Type B pancreatic cell (in vitro differentiated cells): ENCODE measurements at places on chromosomes 6 and 20. TPM values are rescaled to one million over a fixed set of nuclear protein-coding genes. Genes with fewer than 3 reads are reported as not detected.

GRCh38 chr20:44196271-44196670 lies 9.3 kb upstream of the JPH2 start:
- DNase-seq, result no peak

The ALDH5A1 gene
- total RNA-seq, result 9.6 and 14.7 TPM in 2 replicates

DNA sequence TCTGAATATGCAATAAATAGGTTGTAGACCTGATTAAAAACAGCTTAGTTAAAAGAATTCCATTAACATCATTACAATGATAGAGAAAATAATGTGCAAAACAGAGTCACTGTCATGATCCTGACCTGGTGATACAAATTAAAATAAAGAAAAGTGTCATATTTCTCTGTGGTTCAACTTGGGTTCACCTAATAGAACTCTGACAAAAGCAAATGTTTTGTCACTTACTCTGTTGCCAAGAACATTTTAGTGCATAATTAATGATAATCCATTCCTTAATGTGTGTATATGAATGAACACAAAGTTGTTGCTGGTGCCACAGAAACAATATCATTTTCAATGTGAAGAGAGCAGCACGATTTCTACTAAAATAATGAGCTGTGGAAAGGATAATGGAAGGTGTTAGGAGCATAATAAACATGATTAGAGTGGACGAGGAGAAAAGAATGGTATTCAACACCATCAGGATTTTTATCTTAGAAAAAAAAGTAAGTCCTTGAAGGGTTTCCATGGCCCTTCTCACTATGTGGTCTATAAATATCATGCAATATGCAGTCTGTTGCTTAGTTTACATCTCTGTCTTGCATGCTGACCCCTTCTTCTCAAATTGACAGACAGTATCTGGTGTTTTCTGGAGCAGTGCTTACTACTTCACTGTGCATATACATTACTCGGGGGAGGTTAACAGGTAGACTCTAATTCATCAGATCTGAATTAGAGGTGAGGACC lies 656.6 kb upstream of the MMS22L start:
- DNase-seq, result no peak

The LGSN gene
- 0.10 TPM in 1 of 2 replicates, not detected in the other for total RNA-seq

The TXLNB gene
- total RNA-seq, result 0.22 TPM in 1 of 2 replicates, not detected in the other

GRCh38 chr6:149717255-149717587 lies 680 bp downstream of the LATS1 start:
- no peak for DNase-seq

The ADGB gene
- total RNA-seq, result 0.31 TPM in 1 of 2 replicates, not detected in the other

- no peak for DNase-seq
These were observed 20.9 kb downstream of the UTRN start for GRCh38 chr6:144305985-144306384.

GRCh38 chr6:166830891-166831363 lies 125.4 kb downstream of the RNASET2 start:
- DNase-seq, result no peak

- DNase-seq, result no peak
These were observed 187.7 kb downstream of the NFATC2 start for GRCh38 chr20:51354769-51355319.

DNA sequence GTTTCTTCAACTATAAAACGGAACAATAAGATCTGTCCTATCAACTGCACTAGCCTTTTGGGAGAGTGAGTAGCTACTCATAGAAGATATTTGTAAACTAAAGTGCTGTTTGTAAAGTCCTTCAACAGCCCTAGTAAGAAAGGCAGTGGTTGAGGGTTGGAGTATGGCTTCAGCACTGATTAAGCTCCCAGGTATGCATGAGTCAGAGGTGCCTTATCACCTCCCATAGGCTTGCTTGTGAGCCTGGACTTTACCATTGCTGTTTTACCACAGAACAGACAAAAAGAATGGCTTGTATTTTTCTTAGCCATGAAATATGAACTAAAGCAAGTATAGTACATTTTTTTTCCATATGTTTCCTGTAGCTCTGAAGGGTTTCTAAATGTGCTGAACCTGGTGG lies 44.1 kb downstream of the SAMD3 start:
- no peak for DNase-seq

GRCh38 chr6:89214197-89214596 lies 3.0 kb downstream of the GABRR1 start:
- no peak for DNase-seq

DNA sequence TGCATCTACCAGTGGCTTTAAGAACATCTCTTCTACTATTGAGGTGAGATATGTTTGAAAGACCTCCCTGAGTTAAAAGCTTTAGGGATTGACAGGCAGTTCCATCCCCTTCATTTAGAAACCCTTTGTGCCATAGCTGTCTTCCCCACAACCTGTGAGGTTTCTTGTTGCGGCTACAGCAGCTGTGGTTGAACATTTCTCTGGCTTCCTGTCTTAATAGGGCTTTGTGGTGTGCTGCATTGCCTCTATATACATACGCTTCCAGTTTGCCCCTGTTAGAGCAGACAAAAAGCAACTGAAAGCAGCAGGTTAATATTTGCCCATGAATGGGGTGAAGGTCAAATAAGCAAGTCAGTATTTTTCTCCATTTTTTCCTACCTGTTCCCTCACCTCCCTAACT lies 210.2 kb downstream of the TMEM200A start:
- DNase-seq, result no peak

The HLA-DRB1 gene
- 24.3 and 88.9 TPM in 2 replicates for total RNA-seq

DNA sequence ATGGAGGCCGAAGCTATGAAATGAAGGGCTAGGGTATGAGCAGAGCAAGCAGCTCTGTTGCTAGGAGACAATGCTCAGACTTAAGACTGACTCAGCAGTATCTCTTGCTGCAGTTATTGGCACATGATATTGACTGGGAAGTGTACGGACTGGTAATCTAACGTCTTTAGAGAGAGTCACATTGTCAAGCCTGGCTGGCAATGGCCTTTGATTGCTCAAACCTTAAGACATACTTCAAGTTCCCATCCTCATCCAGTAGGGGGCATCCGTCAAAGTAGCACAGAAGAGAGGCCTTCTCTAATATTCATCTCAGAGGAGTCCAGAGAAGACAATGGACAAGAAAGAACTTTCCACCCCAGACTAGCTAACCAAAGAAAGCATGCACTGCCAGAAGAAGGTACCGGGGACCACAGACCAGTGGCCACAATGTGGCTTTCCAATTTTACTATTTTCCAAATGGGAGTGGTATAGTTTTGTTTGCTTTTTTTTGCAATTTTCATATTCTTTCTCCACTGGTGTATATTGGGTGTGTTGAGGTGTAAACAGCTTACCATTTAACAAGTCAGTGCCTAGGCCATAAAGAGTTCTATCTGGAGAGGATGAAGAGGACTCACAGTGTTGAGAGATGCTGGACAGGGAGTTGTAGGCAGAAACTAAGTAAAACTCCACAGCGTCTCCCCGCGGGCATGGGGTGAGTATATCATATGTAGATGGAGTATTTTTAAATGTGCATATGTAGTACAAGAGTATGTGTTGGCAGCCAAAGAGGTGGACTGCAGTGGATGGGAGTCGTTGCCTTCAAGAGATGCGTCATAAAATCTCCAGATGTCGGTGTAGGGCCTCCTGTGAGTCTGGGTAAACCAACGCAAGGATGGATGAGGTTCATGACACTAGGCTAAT lies 36.7 kb downstream of the LRFN2 start:
- no peak for DNase-seq

The GSTA1 gene
- 175 and 247 TPM in 2 replicates for total RNA-seq

The FAM217A gene
- total RNA-seq, result not detected in 2 replicates

DNA sequence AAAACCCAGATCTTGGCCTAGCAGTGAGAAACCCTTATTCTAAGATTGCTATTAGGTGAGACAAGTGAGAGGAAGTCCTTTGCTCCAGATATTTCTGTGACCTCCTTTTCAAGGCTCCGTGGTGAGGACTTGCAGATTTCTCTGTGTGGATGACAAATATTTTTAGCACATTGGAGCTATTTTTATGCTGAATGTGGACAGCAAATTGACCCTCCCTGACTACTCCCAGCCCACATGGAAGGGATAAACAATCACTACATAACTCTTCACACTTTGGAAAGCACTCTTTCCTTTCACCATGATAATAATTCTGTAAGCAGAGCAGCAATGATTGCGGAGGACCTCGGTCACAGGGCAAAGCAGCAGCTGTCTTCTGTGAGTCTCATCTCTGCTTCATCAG lies 88.0 kb upstream of the ADGRF1 start:
- DNase-seq, result no peak

DNA sequence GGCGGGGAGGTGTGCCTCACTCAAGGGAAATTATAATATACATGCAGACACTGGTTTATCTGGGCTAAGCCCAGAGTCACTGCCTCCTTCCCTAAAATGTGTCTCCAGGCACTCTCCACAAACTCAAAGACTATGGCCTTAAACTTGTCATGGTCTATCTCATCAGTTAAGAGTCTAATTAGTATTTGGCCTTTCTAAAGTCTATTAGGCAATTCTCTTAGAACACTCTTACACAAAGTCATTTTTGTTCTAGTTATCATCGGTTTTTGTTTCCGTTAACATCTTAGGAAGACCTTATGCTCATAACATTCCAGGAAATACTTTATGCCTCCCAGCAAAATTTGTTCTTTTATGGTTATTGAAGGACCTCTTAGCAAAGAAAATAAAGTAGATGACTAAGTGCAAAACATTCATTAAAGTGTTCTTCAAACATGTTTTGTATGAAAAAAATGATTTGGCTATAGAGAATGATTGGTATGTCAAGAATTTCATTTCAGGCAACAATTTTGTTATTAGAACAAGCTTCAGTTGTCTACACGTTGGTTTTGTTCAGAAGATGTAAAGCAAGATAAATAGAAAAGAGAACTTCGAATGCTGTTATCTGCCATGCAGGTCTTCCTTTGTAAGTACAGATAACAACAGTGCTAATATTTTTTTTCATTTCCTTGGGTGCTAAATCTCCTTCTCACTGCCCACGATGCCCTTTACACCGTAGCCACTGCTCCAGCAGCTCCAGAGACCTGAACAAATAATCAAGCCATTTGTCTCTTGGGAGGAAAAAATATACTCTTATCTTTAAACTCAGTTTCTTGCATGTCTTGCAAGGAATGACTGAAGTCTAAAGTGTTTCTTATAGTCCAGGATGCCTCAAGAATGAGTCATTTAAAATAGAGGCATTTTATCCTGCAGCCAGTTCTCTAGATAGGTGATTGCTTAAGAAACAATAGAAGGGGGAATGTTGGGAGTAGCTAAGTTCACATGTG lies 170.4 kb downstream of the HTR1B start:
- DNase-seq, result no peak

DNA sequence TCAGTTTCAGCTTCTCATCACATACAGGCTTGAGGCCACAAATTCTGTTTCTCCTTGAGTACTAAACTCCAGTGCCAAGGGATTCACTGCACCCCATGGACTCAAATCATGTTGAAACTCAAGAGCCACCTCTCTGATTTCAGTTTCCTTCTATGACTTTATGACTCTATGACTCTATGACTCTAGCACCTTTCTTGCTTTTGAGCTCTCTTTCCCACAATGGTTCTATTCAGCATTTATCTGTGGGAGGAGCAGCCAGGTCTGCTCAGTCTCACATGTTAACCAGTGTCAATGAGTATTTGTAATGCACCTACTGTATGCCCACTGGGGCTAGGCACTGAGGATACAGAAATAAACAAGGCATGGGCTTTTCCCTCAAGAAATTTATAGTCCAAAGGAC lies 14.6 kb upstream of the SLC22A2 start:
- DNase-seq, result no peak

The CRISP2 gene
- total RNA-seq, result 0.48 and 0.58 TPM in 2 replicates

DNA sequence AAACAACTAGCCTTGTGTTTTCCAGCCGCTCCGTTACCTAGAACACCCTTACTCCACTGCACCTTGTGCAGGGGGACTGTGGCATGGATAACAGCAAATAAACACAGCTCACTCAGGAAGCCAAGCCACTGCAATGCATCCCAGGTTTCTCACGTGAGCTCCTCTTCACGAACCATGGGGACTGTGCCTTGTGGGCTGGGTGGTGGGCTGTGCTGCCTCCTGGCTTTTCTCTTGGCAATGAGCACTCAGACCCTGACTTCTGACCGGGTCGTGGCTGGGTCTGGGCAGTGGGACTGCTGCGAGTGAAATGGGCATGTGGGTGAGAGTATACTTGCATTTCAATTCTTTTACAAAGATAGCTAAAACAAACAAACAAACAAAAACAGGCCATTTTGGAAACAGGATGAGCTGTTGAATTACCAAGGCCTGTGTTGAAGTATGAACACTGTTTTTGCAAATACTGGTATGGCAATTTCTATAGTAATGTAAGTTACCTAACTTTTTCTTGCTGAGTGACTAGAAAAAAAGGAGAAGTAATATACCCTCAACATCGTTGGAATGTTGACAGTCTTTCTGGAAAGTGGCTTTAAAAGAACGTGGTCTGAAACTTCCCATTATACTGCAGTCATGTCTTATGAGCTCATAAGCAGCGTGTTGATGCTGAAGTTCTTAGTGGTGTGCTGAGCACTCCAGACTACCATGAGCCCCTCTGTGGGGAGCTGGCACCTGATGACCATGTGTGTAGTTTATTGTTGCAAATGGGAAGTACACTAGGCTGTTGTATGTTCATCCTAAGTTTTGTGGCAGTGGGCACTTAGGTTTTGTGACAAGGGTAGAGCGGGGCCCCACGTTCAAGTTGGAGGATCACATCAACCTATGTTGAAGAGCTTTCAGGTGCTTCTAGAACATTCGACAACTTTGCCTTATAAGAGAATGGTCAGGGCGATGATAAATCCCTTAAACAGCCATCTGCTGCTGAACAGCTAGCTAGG lies 120.4 kb downstream of the ARMC2 start:
- no peak for DNase-seq

DNA sequence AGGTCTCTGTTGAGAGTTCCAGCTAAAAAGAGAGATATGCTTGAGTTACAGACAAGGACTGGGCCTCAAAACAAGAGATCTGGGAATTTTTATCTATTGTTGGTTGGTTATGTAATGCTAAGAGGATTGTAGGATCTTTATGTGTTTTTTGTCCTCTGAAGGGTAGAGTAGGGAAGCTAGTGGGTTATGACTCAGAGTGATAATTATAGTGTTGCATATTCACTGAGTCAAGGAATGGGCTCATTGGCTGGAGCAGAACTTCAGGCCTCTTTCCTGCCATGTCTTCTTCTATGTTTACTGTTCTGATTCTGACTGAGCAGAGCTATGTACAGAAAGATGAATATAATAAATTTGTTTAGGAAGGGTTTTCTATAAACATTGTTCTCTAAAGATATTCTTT lies 66.1 kb upstream of the NOX3 start:
- no peak for DNase-seq

DNA sequence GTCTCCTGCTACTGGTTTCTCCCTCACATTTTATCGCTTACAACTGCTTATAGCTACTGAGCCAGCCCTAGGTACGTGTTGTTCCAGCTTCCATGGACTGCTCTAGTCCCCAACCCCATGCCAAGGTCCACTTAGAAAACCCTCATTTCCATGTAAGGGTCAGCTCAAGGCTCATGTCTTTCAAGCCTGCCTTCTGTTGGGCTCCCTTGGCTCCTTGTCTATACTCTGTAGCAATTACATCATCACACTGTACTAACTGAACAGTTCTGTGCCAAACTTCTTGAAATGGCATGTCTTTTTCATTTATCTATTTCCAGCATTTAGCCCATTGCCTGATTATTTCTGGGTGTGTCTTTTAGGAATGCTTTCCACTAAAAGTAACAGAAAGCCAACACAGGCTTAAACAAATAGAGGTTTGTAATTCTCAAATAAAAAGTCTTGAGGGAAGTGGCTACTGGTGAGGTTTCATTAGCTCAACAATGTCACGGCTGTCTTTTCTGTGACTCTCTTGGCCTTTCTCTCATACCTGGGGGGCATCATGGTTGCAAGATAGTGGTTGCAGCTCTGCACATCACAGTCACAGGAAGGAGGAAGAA lies 317.6 kb downstream of the TPBG start:
- DNase-seq, result no peak

The C20orf141 gene
- not detected in 2 replicates for total RNA-seq
